Fibroblast of mammary gland (primary cell): ENCODE measurements at places on chromosomes 12 and 14.

DNA sequence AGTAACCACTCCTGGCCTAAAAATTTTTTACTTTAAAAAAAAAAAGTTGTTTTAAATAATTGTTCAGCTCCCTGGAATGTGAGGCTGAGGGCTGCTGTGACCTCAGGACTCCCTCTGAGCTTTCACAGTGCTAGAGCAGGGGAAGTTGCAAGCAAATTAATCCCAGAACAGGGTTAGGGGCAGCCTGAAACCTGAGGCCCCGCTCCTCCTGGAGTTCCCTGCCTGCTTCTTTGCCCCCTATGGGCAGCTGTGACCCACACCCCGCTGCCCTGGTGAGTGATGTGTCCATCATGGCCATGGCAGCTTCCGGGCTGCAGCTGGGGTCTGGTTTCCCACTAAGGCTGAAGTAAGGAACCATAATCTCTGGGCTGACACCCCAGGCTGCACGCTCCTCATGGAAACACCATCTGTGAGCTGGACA lies 9.5 kb downstream of the RITA1 start:
- peak; percentile 74 for DNase-seq

DNA sequence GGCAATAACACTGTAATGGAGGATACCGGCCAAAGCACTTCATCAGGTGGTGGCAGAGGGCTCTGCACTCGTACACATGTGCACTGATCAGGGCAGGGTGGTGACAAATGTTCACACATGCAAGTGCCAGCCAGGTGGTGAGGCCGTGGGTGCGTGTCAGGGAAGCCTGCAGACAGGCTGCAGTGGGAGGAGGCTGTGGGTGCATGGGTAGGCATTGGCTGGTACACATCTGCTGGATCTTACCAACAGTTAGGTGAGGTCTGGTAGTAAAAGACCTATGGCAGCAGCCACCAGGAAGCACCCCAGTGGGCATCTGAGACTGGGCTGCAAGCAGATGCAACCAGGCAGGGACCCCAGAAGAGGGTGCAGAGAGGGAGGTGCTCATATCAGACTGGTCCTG lies 65.3 kb downstream of the PDE6H start:
- no peak for DNase-seq

DNA sequence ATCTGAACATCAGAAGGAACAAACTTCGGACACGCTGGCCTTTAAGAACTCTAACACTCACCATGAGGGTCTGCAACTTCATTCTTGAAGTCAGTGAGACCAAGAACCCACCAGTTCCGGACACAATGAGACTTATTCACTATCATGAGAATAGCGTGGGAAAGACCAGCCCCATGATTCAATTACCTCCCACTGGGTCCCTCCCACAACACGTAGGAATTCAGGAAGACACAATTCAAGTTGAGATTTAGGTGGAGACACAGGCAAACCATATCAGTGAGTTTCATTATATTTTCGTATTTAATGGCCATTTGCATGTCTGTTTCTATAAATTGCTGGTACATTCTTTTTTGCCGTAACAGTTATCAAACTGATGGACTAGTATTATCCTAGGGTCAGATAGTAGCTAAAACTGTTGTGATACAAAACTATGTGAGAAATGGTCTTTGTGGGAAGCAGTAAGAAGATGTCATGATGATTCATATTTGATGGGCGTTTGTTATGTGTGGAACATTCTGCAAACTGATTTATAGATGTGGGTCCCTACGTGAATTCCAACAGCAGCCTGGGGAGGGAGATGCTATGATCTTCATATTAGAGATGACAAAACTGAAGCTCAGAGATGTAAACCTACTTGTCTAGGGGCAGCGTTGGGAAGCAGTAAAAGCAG lies 282.4 kb upstream of the TMEM132C start:
- no peak for DNase-seq

DNA sequence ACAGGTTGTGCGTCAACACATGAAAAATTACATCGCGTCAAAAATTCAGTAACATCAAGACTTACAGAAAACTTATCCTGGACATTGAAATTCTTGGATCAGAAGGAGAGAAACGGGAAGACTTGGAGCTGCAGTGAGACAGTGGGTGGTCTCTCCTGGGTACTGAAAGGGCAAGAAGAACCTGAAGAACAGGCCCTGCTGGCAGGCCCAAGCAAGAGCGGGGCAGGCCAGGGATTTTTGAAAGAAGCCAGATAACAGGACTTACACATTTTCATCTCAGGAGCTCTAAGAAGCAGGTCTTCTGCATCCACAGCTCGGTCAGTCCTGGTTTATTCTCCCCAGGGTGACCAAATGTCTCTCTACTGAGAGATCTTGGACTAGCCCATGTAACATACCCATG lies 466.5 kb upstream of the SOX5 start:
- no peak for DNase-seq

DNA sequence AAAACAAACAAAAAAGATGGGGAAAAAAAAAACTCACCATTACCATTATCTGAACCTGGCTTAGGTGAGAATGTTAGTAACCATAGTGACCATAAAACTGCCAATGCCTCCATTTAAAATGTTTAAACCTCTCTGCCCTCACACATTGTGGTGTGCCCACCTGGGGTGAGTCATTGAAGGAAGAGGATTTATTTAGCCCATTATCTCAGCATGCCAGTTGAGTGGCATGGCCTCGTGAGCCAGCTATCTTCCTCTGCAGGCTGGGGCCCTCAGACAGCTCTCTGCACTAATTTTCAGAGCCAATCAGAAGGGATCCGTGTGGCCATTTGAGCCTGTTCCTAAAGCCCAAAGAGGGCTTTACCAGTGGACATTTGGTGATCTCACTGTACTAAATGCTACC lies 81.8 kb upstream of the CCDC198 start:
- DNase-seq: no peak

DNA sequence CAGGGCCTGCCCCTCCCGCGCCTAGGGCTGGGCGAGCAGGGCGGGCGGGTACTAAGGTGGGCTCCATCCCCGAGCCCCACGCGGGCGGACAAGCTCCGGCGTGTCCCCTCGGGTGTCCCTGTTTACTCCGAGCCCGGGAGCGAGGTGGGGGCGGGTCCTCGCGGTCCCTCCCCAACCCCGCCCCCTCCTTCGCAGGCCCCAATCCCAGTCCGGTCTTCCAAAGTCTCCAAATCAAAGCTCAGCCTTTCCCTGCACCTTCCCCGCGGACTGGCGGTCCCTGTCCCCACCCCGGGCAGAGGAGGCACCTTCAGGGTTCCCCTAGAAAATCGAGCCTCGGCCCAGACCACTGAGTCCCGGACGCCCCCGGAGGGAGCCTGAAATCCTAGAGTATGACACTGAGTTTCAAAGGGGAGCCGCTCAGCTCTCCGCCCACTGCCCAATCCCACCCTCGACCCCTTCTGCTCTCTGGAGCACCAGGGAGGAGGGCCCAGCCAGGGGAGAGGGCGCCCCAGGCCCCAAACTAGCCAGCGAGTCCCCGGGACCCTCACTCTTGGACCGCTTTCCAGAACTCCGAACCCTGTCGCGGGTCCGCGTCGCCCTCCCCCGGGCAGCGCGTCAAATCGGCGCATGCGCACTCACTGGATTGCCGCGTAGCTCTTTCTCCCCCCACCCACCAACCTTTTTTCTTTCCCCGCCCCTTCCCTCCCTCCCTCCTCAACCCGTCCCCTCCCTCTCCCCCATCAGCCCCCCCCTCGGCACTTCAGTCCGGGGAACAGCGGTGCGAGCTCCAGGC lies at the start of gene LRP1:
TSS of gene LRP1 (plus strand) at position 758 of the 793 bp plus-strand sequence. CDS start 482 bp downstream, outside the sequence.
- peak; percentile 84 for DNase-seq

DNA sequence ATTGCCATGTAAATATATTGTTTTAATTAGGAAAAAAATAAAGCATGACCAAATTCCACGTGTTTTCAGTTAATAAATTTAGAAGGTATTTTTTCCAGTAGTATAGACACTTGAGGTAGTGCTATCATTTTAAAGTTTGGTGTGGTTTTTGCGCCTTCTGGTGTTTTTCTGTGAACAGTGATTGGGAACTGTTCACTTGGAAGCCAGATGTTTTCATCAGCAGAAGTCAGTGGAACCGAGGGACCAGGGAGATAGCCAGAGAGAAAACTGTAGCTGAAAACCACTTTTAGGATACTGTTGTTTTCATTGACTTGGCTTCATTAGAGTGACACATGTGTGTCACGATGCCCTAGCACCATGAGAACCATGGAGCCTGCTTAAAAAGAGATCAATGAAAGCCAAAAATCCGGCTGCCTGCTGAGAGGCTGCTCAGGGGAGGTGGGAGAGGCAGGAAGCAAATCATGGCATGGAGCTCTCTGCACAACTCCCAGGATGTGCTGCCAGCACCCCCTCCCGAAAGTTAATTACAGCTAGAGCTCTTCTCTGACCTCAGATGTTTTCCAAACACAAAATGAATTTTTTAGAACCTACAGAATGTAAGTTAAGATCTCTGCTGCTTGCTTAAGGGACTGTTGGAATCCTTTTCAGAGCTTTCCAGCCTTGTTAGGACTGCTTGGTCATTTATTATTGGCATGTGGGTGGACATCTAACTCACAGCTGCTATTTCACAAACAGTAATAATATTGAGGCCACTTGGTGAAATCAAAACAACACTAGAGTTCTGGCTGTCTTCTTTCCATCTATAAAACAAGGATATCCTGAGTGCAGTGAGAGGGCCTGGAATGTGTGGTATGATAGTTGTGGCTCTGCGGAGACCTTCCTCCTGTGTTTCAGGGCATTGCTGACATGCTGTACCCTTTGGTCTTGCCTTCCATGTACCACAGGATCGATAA lies 192.3 kb downstream of the ANO4 start:
- DNase-seq: peak; percentile 68
